ENCODE measurements at places on chromosomes 5 and 9.

- no peak for DNase-seq
These were observed 296.6 kb upstream of the PCSK5 start for GRCh38 chr9:75593920-75594319.

DNA sequence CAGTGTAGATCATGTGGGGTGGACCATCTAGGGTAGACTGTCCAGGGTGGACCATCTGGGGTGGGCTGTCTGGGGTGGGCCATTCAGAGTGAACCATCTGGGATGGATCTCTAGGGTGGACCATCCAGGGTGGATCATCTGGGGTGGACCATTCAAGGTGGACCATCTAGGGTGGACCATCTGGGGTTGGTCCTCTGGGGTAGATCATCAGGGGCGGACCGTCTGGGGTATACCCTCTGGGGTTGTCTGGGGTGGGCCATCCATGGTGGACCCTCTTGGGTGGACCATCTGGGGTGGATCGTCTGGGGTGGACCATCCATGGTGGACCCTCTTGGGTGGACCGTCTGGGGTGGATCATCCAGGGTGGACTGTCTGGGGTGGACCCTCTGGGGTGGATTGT, 64.3 kb downstream of the KCNT1 start:
- no peak for DNase-seq

GRCh38 chr9:82665324-82665723, 397.6 kb downstream of the RASEF start:
- DNase-seq: no peak

GRCh38 chr5:72943307-72943706, 12.5 kb upstream of the FCHO2 start:
- no peak for DNase-seq

DNA sequence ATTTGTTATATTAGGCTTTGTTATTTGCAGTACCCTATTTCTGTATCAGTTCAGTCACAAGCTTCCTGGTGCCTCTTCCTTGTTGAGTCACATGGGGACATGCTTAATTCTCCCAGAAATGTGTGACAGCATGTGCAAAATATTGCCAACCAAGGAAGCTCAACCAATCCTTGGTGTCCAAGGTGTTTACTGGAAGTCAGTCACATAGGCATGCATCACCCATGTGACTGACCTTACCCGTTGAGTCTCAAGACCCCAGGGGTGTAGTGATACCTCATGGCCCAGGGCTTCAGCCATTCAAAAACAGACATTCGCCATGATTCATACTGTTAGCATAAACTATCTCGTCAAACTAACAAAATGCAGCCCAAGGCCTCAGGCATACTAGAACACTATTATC, 9.3 kb upstream of the ANKDD1B start:
- no peak for DNase-seq

DNA sequence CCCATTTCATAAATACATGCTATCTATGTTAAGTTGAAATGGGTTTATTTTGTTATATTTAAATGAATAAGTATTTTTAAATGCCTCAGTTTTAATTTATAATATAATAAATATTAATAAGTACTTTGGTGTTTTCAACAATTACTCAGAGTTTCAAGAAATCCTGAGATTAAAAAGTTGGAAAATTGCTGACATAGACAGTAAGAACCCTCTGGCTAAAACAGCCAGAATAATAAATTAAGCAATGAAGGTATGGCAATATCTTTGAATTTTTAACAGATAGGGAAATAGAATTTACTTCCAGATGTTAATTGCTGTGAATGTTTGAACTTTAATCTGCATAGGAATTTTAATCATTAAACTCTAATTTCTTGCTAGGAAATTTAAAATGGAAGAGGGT, 83.6 kb downstream of the ZNF622 start:
- DNase-seq: no peak

DNA sequence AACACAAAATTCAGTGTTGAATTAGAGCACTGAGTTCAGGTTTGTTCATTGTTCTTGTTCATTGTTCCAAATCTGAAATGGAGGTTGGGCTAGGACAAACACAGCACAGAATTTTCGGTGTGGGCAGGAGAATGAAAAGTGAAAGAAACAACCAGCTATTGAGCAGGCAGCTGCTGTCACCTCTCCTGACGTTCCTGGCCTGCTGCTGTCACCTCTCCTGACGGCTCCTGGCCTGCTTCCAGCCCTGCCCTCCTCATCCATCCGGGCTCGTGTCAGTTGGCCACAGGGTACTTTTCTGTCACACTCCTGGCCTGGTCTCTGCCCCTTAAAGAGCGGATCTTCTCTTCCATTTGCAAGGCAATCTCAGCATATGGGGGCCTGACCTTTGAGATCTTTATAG, 45.2 kb upstream of the CKMT2 start:
- no peak for DNase-seq

- DNase-seq: no peak
These were observed 135.4 kb upstream of the FBN2 start for GRCh38 chr5:128673411-128673957.

DNA sequence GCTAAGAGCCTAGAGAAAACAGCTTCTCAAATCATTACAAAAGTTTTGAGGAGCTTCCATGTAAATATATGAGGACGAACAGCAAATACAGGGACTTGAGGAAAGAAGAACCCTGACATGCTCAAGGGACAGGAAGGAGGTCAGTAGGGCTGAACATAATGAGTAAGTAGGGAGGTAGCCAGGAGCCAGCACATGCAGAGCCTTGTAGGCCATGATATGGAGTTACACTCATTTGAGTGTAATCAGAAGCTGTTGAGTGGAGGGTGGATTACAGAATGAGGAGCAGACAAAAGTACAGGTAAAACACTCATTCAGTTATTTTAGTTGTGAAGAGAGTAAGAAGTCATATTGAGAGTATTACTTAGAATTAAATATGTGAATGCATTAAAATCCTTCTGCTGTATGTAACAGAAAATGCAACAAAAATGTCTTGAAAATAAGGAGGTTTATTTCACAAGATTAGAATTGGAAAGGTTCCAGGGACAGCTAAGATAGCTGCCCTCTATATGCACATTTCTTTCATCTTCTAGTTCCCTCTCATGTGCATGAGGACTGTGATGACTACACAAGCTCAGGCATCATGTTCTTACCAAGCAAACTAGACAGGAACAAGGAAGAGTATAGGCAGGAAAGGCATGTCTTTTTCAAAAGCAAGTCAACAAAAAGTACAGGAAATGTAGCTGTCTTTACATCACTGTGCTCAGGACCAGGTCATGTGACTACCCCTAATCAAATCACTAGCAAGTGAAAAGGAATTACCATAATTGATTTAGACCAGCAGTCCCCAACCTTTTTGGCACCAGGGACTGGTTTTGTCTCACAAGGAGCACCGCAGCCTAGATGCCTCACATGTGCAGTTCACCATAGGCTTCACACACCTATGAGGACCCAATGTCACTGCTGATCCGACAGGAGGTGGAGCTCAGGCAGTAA, 87.2 kb downstream of the TMEM232 start:
- no peak for DNase-seq

GRCh38 chr5:159403906-159404681, 73.8 kb upstream of the IL12B start:
- no peak for DNase-seq

GRCh38 chr9:129547869-129548570, 72.9 kb downstream of the C9orf50 start:
- DNase-seq: no peak

GRCh38 chr5:35129921-35130485, 82.3 kb upstream of the AGXT2 start:
- DNase-seq: no peak

- no peak for DNase-seq
These were observed 77.3 kb upstream of the LARP1 start for GRCh38 chr5:154677921-154678320.

DNA sequence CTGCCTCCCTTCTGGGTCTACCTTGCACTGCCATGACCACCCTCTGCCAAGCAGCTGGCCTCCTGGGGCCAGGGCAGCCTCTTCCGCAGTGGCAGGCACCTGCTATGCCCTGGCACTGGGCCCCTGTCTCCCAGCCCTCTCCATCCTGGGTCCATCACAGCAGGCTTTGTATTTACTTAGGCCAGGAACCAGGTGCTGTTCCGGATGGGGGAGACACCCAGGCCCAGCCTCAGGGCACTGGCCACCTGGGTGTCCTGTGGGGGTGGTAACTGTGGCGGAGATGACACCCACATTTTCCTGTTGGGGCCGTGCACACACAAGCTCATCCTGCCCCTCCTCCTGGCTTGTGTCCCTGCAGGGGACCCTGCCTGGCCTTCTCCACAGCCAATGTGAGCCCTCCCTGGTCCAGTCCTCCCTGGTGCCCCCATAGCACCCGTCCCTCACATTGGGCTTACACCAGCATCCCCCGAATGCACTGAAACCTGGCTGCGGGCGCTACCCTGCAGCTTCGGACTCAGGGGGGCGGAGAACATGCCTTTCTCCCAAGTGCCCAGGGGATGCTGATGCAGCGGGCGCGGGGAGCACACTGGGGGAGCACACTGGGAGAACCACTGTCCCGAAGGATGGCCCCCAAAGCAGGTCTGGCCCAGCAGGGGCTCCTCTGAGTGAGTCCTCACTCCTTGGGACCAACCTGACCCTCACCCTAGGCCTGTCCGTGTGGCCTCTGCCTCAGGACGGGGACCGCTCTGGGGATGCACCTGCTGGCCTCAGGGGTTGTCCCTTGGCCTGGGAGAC, 17.9 kb downstream of the FAM163B start:
- no peak for DNase-seq

DNA sequence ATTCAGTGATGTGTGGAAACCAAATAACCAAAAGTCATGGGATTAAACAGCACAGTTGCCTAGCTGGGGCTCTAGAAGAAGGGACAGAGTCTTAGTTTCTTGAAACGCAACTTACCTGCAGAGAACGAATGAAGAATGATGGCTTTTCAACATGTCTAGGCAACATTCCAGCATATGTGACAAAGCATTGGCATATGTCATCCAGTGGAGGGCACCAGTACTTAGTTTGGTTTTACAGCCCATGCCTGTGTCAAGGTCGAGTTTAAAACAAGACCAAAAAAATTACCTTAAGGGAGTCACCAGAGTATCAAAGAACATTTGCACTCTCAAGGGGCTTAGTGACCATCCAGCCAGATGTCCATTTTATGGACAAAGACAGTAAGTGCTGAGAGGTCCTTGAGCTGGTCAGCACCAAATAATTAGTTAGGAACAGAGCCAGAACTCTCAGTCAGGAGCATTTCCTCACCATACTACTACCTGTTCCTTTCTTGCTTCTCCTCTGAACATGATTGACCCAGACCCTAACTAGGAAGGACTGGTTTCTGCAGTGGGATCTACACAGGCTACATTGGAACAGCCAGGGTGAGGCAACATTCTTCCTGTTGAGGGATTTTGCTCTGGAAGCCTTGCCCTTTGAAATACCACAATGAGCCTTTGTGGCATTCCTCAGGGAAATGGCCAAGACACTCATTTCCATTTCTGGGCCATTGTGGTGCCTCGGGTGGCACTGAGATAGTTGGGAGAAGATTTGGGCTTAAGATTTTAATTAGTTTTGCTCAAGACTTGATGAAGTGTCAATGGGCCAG, 75.4 kb upstream of the ANKH start:
- DNase-seq: peak; percentile 8

DNA sequence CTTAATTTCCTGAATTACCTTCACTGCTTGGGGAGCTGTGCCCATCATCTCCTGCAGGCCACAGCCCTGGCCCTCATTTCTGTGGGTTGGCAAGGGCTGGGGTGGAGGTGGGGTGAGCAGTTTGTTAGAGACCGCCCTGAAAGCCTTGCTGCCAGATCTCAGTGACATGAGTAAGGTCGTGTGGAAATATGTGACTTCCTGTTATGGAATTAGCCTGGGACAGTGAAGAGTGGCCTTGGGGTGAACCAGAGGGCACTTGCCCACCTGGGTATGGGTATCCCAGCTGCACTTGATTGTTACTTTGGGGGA, 2.5 kb upstream of the HNRNPAB start:
- DNase-seq: no peak

- DNase-seq: no peak
These were observed 63.8 kb downstream of the CYSTM1 start for GRCh38 chr5:140238756-140239155.

DNA sequence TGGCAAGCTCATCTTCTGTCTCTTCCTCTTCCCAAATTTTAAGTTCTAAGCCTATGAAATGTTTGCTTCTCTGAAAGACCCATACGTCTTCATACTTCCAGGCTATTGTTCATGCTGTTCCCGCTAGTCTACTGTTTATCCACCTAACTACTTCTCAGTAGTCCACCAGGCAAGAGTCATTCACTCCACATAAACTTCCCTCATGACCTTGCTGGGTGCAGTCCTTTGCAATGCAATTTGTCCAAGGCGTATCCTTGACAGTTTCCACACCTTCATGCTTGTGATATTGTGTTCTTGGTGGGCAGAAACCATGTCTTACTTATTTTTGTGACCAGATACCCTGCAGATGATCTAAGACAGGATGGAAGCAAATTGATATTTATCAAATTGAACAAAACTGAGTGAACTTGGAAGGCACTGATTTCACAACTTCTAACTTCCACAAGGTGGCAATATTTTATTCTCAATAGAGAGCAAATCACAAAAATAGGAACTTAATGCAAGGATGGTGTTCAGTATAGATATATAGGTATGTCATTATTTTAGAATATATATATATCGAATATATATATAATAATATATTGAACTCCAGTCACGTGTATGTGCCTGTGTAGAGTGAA, 30.3 kb downstream of the TYRP1 start:
- no peak for DNase-seq

DNA sequence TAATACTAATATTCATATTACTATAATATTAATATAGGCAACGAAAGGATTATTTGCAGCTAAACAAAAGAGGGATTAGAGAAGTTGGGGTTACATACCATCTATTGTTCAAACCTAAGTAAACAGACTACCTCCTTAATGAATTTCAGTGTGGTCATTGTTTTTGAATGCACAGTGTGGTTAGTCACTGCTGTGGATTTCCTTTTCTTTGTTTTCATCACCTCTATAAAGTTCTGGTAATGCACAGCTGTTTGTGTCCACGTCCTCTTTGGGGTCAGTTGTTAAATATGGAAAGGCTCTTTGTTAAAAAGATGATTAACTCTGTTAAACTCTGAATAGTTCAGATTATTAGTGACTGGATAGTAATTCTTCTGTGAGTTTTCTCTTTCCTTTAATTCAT, 233.6 kb downstream of the MAST4 start:
- no peak for DNase-seq

- DNase-seq: no peak
These were observed 231.4 kb upstream of the CDH9 start for GRCh38 chr5:27269766-27270165.

GRCh38 chr9:16618524-16618923, 251.9 kb downstream of the BNC2 start:
- DNase-seq: no peak

DNA sequence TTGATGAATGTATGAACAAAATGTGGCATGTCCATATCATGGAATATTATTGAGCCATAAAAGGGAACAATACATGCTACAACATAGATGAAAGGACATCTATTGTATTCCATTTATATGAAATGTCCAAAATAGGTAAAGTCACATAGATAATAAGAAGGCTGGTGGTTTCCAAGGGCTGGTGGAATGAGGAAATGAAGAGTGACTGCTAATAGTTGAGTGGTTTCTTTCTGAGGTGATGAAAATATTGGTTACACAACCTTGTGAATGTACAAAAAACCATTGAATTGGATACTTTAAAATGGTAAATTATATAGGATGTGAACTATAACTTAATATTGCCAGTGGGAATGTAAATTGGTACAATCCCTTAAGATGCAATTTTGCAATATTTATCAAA, 5.2 kb downstream of the ARSB start:
- no peak for DNase-seq

- DNase-seq: no peak
These were observed 101.6 kb downstream of the SLC25A46 start for GRCh38 chr5:110840347-110840960.

- no peak for DNase-seq
These were observed 3.6 kb downstream of the CERT1 start for GRCh38 chr5:75507841-75508240.

- no peak for DNase-seq
These were observed 58.8 kb downstream of the KDM4C start for GRCh38 chr9:6816581-6816980.
